Naive thymus-derived CD4-positive, alpha-beta T cell (primary cell): ENCODE measurements at places on chromosomes 11 and 22. TPM values are rescaled to one million over a fixed set of nuclear protein-coding genes. Genes with fewer than 3 reads are reported as not detected.

Gene EMID1
- total RNA-seq = not detected

Gene HTR3A
- not detected for total RNA-seq

Gene OR10A2
- total RNA-seq = not detected

Gene GPR83
- 0.10 and 0.27 TPM in 2 replicates for total RNA-seq

Gene CHADL
- total RNA-seq = 0.92 TPM

Gene FGF3
- not detected in 2 replicates for total RNA-seq

Gene APOL3
- total RNA-seq = 123 TPM

Gene OR52L1
- total RNA-seq = not detected

Gene FEN1
- total RNA-seq = 7.6 TPM

Gene PATE4
- total RNA-seq = not detected

Gene LRRC74B
- total RNA-seq = not detected

Gene KRTAP5-9
- not detected for total RNA-seq

Gene SEC14L6
- total RNA-seq = not detected in 2 replicates

Gene TRIM49B
- not detected for total RNA-seq

Gene RRP8
- 21.4 TPM for total RNA-seq

Gene ISX
- not detected for total RNA-seq

Gene KRTAP5-11
- total RNA-seq = not detected in 2 replicates

Gene FAM227A
- total RNA-seq = not detected

Gene EIF3D
- total RNA-seq = 257 TPM

Gene LRRC4C
- total RNA-seq = not detected in 2 replicates

Gene UBE2L6
- total RNA-seq = 322 and 326 TPM in 2 replicates

Gene UCP3
- total RNA-seq = 6.7 TPM

Gene GRM5
- total RNA-seq = not detected

Gene SCARF2
- total RNA-seq = 0.70 and 0.76 TPM in 2 replicates

Gene MAPK8IP1
- total RNA-seq = 0.92 TPM

Gene OR56A4
- 0.08 TPM for total RNA-seq

Gene OR5D14
- not detected for total RNA-seq

Gene PRR33
- not detected for total RNA-seq

Gene OR52K1
- 0.05 and 0.39 TPM in 2 replicates for total RNA-seq

Gene SCN2B
- not detected for total RNA-seq

Gene VPS37C
- total RNA-seq = 7.9 TPM

Gene OR6A2
- total RNA-seq = 0.15 and 0.34 TPM in 2 replicates

Gene IRAG1
- total RNA-seq = not detected

Gene KRTAP5-2
- total RNA-seq = not detected
